Head of caudate nucleus (tissue), 42 donors: ENCODE measurements at places on chromosomes 5 and 9.

DNA sequence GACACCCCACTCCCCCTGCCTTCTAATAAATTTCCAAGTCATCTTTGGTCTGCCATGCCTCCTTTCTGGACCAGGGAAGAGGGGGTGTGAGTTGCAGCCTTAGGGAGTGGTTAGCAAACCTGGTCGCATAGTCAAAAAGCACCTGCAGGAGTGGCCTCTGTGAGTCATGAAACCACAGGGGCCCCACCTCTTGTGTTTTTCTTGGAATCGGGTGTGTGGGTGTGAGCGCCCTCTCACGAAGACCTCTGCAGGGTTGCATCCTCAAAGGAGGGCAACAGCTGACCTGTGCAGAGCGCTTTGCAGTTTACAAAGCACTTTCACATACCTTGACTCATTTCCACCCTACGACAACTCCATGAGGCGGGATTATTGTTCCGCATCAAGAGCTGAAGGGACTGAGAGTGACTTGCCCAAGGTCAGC is 36.8 kb upstream of the TEX48 start:
- no peak for DNase-seq

DNA sequence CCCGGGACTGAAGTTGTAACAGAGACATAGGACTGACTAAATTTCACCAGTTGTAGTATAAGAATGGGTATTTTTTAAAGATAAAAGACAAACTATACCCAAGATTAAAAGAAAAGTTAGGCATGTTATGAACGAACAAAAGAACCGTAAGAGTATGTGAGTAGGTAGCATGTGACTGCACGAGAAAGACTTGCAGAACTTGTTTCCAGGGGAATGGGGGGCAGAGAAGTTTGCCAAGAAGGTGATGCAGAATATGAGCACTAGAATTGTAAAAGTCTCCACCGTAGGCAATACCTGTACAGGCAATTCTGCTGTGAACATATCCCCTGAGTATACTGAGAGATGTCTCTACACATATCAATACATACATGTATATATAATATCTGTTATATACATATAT is 614.7 kb downstream of the PRELID2 start:
- DNase-seq: no peak

GRCh38 chr9:68507130-68507805 is 33.4 kb downstream of the TMEM252 start:
- no peak for DNase-seq

DNA sequence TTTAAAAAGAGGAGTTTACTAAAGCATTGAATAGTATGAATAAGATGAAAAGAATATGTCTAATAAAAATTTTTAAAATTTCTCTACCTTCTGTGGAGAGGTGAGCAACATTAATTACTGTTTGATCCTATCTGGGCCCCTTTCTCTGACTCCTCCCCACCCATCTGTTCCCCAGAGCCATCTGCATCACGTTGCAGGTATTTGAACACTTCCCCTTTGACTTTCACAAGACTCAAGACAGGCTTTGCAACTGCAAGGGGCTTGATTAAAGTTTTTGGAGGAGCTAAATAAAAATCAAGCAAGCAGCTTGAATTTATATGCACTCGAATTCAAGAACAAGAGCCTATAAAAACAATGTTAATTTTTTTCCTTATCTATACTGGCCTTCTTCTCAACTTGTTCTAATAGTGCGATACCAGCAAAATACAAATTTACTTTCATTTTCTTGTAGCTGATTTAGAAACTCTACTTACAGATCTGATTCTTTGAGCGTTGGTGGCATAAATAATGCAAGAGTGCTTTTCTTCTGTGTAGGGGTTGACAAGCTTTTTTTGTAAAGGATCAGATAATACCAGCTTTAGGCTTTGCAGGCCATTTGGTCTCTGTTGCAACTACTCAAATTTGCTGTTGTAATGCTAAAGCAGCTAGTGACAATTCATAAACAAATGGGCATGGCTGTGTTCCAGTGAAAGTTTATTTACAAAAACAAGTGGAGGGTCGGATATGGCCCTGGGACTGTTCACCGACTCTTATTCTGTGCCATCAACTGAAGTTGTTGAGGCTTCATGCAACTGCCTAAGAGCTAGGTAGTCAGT is 21.2 kb downstream of the TXNDC8 start:
- no peak for DNase-seq

DNA sequence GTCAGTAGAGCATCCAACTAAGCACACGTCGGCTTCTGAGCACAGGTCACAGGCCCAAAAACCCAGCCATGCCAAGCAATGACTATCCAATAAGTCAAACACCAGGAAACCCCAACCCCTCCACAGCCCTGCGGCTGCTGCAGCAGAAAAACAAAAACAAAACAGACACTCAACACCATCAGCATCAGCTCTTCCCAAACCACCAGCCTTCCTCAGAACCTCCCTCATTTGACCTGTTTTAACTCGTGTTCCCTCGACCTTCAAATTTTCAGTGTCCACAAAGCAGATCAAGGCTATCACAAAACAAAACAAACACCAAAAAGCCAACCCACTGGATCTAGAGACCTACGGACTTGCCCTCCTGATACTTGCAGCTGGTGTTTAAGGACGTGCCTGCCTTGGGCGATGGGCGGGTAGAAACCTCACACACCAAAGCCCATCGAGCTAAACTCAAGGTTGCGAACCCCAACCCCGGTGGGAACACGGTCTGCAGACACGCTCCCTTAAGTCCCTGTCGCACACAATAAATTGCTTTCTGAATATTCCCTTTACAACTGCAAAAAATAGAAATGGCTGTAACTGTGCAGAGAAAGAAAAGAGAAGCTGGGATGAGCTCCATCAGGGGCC is 247.1 kb upstream of the ANKRD55 start:
- DNase-seq: peak; percentile 14

- DNase-seq: no peak
Observed at GRCh38 chr5:177539411-177539810, 15.0 kb downstream of the FAM193B start.

DNA sequence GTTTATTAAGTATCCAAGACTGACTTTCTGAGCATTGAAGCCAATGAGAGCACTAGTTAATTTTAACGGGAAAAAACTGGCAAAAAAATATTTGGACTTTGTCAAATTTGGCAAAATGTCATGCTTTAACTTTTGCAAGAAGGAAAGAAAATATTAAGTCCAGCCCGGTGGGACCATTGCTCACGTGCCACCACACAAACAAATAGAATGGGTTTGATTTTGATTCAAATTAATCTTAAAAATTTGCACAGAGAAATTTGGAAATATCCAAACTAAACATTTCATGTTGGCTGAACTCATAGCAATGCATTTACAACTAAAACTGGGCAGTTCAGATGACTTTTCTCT is 302.2 kb downstream of the EBF1 start:
- DNase-seq: no peak

- peak; percentile 89 for DNase-seq
Observed at GRCh38 chr9:124392871-124393460, 22.3 kb downstream of the PSMB7 start.

DNA sequence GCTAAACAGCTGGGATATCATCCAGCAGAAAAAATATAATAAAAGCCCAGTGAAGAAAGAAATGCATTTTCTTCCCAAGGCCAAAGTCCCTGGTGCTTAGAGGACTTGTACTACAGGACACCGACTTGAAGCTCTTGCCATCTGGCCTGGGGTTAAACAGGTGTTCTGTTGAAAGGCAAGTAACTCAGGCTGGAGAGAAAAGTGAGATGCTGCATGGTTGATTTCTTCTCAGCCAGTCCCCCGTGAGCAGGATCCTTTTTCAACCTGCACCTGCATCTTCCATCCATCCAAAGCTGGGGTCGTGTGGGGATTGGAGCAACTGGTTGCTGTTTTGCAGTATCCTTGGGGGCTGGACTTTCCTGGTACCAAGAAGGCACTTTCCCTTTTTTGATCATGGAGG is 146.1 kb upstream of the RPS23 start:
- no peak for DNase-seq

DNA sequence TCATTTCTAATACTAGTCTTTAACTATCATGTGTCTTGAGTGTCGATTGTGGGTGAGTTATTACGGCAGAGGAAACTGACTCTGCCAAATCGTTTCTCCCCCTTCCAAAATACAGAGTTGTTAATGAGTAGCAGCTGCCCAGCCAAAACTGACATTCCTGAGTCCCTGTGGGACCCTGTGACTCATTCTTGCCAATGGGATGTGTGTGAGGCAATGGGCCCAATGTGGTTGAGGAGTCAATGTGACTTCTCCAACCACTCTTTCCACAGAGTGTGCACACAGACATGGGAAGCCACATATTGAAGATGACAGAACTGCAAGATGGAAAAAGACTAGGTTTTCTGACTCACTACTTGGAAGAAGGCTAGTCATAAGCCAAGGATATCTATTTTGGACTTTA is 434.7 kb downstream of the DTWD2 start:
- DNase-seq: no peak

DNA sequence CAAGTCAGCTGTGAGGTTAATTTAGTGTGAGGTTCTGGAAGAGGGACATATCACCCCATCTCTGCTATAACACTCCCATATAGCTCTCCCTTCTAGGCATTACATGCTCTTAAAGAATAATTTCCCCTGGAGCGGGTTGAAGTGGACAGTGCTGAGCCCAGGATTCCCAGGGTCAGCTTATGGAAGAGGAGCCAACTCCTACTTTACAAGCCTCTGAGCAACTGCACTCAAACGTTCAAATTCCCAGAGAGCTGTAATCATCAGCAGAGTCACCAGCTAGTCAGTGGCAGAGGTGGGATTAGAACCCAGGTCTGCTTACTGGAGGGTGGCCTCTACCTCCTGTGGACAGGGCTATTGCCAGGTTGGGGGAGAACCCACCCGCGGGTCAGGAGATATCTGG is 1.4 kb downstream of the NEURL1B start:
- no peak for DNase-seq

DNA sequence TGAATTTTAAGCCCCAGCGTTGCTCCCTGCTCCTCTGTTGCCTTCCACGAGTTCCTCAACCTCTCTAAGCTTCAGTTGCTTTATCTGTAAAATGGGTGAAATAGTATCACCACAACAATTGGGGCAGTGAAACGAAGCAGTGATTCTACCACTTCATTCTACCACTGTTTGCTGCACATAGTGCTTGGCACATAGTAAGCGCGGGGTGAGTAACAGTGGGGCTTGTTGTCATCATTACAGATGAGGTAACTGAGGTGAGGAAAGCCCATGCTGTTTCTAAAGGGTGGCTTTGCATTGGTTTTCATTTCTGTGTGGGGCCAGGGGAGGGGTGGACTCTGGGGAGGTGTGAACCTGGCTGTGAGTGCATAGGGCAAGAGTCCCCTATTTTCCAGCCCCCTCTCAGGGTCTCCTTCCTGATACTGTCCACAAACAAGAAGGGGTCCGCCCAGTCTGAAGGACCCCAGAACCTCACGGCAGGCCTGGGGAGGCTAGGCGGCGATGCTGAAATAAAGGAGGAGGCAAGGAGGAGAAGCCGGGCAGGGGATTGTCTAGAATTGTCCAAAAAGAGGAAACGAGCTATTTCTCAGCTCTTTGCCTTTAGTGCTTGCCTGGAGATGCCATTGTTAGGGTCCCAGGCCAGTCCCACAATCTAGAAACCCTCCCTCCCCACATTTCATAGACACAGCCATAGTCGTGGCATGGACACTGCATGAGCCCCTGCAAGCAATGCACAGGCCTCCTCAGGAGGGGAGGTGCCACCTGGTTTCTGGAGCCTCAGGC is 65.6 kb downstream of the IL6ST start:
- DNase-seq: no peak

- DNase-seq: no peak
Observed at GRCh38 chr9:18438951-18439350, 35.0 kb upstream of the ADAMTSL1 start.

DNA sequence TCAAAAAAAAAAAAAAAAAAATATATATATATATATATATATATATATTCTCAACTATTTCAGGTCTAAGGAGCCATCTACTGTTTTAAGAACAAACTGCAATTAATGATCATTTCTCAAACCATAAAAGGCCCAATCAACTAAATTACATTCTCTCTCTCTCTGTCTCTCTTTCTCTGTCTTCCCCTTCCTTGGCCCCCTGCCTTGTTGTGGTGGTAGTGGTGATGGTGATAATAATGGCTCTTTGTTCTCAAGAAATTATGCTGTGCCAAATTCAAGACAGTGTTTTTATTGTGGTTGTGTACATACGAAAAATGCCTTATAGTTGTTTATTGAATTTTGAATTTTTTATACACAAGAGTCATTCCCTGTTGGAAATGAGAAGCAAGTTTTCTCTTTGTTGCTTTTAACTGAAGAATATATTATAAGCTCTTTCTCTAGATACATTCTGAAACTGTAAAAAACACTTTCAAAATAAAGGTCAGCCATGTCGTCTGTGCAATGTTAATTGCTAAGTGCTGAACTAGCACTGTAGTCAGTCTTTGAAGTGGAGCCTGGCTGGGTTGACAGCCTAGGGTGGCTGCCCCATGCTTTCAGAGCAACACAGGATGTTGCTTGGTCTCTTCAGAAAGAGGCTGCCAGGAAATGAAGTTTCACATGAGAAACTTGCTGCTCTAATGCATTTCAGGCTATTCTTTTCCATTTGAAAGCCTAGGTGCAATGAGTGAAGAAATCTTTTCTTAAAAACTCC is 96.0 kb downstream of the HINT1 start:
- peak; percentile 82 for DNase-seq

GRCh38 chr5:129271308-129271707 is 176.8 kb downstream of the ISOC1 start:
- DNase-seq: no peak

DNA sequence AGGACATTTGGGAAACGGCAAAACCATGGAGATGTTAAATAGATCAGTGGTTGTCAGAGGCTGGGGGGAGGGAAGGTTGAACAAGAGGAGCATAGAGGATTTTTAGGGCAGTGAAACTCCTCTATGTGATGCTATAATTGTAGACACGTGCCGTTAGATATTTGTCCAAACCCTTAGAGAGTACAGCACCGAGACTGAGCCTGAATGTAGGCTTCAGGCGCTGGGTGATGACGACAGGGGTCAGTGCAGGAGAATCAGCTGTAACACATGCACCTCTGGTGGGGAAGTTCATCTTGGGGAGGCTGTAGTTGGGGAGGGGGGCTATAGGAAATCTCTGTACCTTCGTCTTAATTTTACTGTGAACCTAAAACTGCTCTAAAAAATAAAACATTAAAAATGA is 22.2 kb upstream of the CLPTM1L start:
- no peak for DNase-seq

- DNase-seq: no peak
Observed at GRCh38 chr5:3889412-3890142, 293.9 kb downstream of the IRX1 start.
